IPS-NIHi11 (cell line): ENCODE measurements at places on chromosomes 6 and 20.

DNA sequence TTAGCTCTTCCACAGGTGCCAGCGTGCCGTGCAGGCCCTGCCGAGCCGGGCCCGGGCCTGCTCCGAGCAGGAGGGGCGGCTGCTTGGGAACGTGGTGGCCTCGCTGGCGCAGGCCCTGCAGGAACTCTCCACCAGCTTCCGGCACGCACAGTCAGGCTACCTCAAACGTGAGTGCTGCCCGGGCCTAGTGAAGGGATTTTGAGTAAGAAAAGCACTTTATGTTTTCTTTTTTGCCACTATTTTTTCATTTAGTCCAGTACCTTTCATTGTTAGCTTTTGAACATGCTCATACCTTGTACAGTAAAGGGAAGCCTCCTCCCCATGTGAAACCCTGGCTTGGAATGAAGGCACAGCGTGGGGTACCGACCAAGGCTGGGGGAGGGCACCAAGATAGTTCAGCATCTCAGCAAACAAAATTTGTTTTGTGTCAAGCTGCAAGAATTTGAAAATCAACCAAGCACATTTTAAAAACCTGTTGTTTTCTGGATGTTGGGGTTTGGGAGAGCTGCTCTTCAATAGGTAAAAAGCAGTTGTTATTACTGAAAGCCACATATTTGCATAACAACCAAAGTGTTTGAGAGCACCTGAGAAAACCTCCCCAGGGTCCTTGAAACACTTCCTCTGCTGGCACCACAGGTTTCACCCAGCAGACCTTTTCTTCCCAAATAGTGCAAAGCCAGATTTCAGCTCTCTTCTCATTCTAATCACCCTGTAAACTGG lies 18.4 kb downstream of the STX16 start:
- DNase-seq, result peak; percentile 80

GRCh38 chr6:168032005-168032760 lies 34.7 kb downstream of the KIF25 start:
- no peak for DNase-seq

GRCh38 chr20:52939141-52939540 lies 33.0 kb upstream of the TSHZ2 start:
- no peak for DNase-seq

- no peak for DNase-seq
Measured at GRCh38 chr20:54650052-54650719, 174.8 kb downstream of the DOK5 start.

DNA sequence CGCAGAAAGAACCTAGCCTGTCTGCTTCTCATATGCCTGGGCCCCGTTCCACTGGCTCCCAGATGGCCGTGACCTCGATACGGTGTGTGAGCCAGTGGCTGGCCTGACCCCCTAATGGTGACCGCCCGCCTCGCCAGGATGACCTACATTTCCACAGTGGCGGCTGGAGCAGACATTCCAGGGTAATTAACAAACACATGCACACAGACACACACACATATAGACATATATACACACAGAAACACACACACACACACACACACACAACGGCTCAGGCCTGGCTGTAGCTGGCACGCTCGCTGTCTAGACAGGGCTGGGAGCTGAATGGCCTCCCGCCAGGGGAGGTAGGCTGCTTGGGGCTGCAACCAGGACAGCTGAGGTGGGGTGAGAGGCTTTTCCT lies 227.1 kb downstream of the ANKRD60 start:
- no peak for DNase-seq

- no peak for DNase-seq
Measured at GRCh38 chr20:8205996-8206395, 73.9 kb downstream of the PLCB1 start.

DNA sequence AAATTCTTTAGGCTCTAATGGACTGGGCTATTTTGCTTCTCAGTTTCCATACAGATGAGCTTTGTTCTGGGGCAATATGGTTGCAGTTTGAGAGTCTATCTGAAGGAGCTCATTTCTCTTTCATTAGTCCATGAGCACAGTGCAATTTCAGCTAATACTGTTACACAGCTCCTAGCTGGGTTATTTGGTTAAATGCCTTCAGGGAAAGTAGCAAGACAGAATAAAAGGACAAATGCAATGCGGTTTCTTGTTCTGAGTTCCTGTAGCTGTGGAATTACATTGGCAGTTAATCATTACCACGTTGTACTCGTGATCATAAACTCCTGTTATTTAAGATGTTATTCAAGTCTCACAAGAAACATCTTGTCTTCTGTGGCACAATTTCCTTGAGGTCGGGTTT lies 127.7 kb downstream of the BFSP1 start:
- DNase-seq, result no peak

DNA sequence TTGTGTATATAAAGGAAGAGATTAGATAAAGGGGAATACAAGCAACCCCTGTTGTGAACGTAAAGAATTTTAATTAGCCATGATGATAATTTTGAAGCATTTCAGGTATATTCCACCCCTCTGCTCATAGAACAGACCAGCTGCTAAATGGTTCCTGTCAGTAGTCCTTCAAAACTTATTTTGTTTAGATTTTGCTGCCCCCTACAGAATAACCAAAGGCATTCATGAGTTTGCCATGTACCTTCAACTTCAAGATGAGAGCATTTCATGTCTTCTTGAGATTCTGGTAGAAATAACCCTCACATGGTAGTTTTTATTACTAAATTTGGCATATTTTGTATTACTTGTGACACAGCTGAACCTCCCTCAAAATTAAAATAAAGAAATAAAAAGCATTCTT lies 1586.7 kb downstream of the HACE1 start:
- DNase-seq, result peak; percentile 11

GRCh38 chr6:50143011-50143719 lies 93.4 kb upstream of the DEFB112 start:
- DNase-seq, result no peak

DNA sequence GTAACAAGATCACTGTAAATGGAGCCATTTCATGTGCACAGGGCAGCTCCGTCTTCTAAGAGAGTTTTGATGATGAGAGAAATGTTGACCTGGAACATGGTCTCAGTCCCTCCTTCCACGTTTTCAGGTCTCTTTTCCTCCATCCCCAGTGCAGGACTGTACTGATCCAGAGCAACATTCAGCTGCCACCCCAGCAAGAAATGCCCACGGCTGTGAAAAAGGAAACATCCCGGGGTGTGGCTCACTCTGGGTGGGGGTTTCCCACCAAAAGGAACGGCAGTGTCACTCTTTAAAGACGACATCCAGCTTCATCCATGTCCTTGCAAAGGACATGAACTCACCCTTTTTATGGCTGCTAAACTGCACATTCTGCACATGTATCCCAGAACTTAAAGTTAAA lies 92.6 kb downstream of the ERMARD start:
- DNase-seq, result no peak

- DNase-seq, result no peak
Measured at GRCh38 chr6:85797993-85798392, 155.3 kb upstream of the SYNCRIP start.

- DNase-seq, result no peak
Measured at GRCh38 chr20:64006902-64007301, 26.0 kb downstream of the PRPF6 start.

DNA sequence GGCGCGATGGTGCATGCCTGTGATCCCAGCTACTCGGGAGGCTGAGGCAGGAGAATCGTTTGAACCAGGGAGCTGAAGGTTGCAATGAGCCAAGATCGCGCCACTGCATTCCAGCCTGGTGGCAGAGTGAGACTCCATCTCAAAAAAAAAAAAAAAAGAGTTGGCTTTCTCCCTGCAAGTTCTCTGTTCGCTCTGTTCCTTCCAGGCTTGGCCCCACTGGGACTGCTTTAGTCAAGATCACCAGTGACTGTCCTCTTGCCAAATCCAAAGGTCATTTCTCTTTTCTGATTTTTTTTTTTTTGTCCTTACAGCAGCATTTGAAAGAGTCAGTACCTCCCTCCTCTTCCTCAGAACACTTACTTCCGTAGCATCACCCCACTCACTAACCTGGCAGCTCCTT lies 10.8 kb upstream of the GNRH2 start:
- no peak for DNase-seq

- no peak for DNase-seq
Measured at GRCh38 chr6:23696992-23697391, 429.0 kb upstream of the NRSN1 start.

DNA sequence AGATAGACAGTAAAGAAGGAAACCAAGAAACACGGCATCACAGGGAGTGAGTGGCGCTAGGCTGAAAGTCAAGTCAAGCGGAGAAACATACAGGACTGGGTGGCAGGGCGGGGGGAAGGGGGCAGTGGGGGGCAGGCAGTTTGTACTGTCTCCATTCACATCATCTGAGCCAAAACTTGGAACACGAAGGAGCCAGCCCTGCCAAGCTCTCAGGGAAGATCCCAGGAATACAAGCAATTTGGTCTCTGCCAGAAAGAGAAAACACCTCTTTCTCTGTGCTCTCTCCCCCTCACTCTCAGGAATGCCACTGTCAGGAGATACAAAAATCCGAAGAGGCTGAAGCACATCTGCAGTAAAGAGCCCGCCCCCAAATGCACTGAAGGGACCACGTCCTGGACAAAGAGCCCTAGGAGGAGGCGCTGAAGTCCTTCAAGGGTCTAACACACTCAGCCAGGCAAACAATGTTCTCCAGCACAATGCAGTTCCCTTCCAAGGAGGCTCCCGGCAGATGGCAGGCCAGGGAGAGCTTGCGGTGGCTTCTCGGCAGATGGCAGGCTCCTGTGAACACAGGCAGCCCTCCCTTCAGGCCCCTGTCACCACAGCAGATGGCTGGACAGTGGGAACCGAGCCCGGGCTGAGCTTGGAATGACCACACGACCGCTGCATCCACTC lies 90.0 kb downstream of the ATP9A start:
- no peak for DNase-seq

GRCh38 chr6:30882759-30883684 lies 1.3 kb upstream of the DDR1 start:
- DNase-seq, result peak; percentile 77

DNA sequence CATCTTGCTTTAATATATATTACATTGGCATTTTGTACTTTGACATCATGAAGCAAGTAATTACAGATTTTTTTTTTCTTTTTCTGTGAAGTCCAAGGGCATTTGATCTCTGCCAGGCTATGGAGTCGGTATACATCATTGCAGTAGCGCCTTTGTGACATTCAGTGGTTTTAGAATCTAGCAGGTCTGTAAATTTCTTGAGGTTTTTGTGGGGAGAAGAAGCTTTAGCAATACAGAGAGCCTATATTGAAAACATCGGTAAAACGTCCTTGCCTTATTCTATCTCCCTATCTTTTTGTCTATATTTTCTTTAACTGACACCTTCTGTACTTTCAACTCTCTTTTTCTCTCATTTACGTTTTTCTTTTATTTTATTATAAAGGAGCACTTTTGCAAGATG lies 47.2 kb downstream of the DUSP22 start:
- DNase-seq, result no peak

DNA sequence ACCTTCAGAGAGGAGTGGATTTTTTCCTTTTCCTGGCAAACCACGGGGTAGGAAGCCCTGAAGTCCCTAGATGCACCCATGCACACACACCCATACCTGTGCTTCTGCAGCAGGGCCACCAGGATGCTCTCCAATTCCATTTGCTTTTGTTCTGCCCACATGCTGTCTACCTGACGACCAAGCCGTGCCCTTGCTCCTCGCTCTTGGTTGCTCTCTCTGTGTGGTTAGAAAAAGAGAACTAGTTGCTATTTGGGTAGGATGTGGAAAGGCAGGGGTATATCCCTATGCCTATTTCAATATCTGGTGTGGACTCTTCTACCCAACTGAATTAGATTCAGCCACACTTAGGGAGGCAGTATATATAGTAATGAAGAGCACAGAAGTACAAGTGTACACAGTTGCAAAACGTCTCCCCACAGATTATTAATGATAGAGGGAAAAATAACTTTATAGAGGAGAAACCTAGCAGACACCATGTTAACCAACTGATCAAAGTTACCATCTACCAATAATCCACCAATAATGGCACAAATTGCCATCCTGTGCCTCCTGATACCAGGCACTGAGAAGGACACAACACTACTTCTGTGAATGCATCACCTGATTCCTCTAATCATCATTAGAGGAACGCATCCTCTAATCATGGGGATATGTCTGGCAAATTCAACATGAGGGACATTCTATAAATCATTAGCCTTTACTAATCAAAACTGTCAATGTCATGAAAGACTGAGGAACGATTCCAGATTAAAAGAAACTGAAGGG lies 7.3 kb downstream of the GHRH start:
- DNase-seq, result no peak

- no peak for DNase-seq
Measured at GRCh38 chr6:21240709-21241108, 352.8 kb upstream of the SOX4 start.

GRCh38 chr6:3748208-3749066 lies 3.1 kb downstream of the PXDC1 start:
- DNase-seq, result peak; percentile 75

DNA sequence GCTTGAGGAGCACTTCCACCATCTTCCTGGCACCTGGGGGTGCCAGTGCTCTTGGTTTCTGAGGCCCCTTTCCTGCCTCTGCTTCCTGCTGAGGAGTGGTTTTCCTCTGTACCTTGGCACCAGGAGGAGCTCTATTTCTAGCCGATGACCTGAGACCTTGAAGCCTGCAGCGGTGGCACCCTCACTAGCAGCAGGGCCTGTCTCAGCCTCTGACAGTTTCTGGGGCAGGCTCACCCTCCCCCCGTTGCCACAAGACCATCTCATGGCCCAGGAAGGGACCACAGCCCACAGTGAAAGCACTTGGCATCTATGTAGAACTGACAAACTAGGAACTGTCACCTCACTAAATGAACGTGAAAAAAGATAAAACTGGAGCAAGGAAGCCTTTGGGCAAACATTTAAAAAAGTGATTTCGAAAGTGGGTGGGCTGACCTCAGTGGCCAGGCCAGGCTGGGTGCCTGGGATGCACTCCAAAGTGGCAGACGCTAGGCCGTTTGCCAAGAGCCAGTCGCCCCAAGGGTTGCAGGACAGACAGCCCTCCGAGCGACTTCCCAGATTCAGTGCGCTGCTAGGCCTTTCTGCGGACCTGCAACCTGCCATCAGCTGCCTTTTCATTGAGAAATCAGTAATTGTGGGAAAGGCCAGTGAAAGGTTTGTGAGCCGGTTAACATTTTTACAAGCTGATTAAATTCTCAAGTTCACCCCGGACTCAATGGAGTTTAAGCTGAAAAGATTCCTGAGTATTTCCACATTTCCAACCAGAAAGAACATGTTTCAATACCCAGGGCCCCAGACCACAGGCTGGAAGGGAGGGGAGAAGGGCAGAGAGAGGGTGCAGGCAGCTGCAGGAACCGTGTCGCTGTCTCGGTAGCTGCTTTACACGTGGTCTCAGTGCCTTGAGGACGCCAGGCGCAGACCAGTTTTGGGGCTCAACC lies 303.7 kb downstream of the ESR1 start:
- DNase-seq, result no peak

DNA sequence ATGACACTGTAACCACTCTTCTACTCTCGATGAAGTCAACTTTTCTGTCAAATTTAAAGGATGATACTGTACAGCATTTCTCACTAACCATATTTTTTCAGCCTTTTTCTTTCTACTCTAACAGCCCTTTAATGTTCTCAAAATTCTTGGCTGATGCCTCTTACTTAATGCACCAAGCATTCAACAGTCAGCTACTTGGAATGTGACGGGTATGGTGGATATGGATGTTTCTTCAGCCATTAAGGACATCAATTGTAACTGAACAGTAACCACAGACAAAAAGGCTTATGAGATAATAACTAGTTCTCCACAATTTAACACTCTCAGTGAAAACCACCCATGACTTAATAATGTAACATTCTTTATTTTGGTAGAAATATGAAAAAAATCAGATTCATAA lies 467.2 kb upstream of the ZNF337 start:
- no peak for DNase-seq
